SHP77 treated with DMSO at 0.1 percent for 48 hours (cell line): ENCODE measurements at places on chromosomes 1 and 21.

- no peak for DNase-seq
Observed at GRCh38 chr1:211731456-211732292, 56.3 kb upstream of the NEK2 start.

DNA sequence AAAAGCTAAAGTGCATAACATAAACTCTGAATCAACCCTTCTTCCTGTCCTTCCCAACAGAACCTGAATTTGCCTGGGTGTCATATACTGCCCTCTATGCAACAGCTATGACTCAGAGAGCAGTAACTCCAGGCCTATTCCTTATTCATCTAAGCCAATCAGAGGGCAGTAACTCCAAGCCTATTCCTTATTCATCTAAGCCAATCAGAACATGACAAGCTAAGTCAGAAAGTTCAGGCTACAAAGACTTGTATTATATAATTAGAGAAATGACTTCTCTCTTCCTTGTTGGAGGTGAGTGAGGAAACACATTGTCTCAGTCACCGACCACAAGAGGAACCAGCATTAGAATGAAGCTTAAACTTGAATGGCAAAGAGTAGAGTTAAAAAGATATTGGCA lies 26.2 kb upstream of the TADA1 start:
- DNase-seq = no peak

- no peak for DNase-seq
Observed at GRCh38 chr1:3151456-3151855, 82.5 kb downstream of the PRDM16 start.

DNA sequence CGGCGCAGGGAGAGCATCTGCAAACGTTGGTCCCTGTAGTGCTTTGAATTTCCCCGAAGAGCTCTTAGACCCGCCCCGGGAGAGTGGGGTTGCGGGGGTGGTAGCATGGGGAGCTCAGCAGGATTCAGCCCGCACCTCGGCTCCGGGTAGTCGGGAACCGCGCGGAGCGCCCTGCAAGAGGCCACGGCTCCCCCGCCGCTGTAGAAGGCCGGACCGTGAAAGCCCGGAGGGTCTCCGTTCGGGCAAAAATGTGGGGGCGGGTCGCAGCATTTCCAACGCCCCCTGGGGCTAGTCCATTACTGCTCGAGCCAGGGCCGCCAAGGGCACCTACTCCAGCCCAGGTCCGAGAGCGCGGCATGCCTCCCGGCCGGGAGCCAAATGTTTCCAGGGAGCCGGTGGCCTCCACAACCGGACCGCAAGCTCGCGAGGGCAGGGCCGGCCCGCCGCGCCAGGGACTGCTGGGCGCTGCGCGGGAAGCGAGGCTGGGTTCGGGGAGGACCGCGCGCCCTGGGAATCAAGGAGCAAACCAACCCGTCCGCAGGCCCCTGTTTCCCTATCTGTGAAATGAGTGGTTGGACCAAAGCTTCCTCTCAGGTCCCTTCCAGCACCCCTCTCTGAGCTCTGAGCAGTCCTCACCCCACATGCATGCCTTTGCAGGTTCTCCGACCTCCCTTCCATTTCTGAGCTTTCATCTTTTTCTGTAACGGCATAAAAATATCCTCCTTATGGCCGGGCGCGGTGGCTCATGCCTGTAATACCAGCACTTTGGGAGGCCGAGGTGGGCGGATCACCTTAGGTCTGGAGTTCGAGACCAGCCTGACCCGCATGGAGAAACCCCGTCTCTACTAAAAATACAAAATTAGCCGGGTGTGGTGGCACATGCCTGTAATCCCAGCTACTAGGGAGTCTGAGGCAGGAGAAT lies 775 bp upstream of the TMEM63A start:
- DNase-seq = no peak

DNA sequence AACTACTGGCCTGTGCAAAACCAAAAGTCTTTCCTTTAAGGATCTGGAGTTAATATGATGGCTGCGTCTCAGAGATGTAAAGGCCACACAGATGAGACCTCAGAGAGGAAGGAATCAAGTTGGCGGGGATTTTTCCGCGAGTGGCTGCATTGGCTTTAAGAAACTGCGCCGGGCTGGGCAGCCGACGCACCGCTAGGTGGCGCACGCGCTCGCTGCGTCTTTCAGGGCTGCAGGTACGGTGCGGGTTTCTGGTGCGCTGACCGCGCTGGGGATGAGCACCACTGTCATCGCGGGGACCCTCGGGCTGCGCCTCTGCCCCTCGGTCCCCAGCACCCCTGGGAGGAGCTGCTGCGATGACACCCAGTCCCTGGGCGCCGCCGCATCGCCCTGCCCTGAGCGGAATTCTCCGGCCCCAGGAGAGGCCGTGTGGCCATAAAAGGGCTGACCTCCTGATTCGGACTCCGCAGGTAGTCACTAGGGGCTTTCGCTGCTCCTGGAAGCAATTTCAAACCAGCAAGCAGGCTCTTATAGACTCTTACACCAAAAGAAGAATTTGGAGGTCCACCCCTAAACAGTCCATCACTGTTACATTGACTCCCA lies 241.0 kb downstream of the KCNJ6 start:
- peak; percentile 18 for DNase-seq

GRCh38 chr1:1182491-1183220 lies 9.0 kb downstream of the TTLL10 start:
- no peak for DNase-seq

GRCh38 chr21:37208056-37208721 lies 58.9 kb downstream of the VPS26C start:
- no peak for DNase-seq

- no peak for DNase-seq
Observed at GRCh38 chr1:227459326-227459841, 104.0 kb upstream of the ZNF678 start.

DNA sequence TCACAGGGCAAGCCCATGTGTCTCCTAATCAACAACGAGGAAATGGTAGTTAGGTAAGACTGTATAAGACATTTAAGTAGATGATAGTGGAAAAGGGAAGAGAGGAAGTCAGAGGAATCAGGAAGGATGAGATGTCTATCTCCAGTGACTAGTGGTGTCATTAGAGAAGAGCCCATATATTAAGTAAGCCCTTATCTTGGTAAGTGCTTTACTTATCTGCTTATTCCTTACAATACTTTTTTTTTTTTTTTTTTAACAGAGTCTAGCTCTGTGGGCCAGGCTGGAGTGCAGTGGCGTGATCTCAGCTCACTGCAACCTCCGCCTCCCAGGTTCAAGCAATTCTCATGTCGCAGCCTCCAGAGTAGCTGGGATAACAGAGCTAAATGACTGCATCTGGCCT lies 29.5 kb downstream of the RNF11 start:
- no peak for DNase-seq

- DNase-seq = no peak
Observed at GRCh38 chr1:18783705-18784481, 75.6 kb downstream of the TAS1R2 start.

DNA sequence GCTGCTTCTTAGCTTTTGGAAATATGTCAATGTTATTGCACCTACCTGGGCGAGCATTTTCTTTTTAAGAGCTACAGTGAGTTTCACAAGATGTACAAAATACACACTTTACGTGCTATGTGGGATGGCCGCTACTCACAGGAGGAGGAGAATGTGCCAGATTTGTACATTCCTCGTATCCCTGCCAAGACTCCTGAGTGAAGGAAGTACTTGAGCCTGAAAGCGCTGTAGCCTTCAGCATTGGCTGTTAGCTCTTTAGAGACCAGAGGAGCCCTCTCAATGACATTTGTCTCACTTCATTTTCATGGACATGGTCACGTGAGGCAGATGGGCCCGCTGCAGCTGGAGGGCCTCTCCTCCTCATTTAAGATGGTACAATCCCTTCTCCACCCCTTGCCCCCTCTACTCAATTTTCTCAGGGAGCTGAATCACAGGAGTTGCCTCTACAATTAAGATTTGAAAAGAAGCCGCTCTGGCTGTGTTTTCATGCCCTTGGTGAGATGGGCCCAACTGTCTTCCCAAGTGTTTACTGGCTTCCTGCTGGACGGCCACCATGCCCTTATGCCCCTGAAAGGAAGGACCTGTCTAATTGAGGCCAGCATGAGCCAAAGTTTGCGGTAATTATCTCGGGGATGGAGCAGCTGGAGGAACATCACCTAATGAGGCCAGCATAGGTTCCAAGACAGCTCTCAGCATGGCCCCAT lies 442.6 kb downstream of the PRDM2 start:
- DNase-seq = no peak

DNA sequence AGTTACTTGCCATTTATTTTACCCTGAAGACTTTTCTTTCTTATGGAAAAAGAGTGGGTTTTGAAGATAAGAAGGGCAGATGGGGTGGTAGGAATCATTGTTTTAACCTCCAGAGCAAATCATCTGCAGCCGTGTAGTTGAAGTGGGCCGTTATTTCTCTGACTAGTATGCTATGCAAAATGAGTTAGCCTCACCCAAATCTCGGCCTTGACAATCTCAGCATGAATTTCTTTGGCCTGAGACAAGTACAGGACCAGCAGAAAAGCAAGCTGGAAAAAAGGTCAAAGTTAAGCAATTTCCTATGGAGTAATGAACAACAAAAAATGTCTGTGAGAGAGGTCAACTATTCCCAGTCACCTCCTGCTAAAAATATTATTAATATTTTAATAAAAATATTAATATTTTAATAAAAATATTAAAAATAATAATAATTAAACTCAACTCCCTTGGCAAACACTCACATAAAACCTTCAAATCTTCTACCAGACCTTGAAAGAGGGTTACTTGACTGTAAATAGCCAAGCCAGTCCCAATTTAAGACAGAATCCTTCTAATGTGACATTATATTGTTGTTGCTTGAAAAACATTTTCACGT lies 6.8 kb upstream of the TEKT2 start:
- DNase-seq = no peak

DNA sequence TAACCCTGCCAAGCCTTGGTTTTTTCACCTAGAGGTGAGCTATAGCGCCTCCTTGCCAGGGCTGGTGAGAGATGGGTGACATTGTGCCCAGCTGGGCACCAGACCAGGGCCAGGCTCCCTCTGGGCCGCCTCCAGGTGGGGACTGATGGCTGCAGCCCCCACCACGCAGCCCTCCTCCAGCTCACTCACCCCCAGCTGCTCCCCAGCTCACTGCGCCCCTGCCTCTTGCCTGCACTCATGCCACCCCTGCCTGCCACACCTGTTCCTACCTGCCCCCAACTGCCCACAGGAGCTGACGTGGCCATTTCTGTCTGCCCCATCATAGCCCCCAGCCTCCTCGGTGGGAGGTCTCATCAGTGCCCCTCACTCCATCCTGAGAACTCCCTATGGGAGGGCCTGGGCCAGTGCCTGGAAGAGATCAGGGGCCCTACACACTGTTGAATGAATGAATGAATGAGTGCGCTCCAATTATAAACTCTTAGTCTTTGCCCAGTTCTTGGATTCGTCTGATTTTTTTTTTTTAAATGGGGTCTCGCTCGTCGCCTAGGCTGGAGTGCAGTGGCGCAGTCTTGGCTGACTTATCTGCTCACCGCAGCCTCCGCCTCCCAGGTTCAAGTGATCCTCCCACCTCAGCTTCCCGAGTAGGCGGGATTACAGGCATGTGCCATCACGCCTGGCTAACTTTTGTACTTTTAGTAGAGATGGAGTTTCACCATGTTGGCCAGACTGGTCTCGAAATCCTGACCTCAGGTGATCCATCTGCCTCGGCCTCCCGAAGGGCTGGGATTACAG lies 26.4 kb upstream of the VPS13D start:
- no peak for DNase-seq

GRCh38 chr1:24390924-24391782 lies 22.4 kb downstream of the STPG1 start:
- DNase-seq = peak; percentile 9

- DNase-seq = no peak
Observed at GRCh38 chr1:165114889-165115285, 241.6 kb downstream of the LMX1A start.

- DNase-seq = no peak
Observed at GRCh38 chr1:240329443-240329842, 237.8 kb downstream of the FMN2 start.

GRCh38 chr1:37865348-37866120 lies 6.1 kb upstream of the MTF1 start:
- DNase-seq = no peak
